ENCODE measurements at places on chromosomes 1 and 21.

DNA sequence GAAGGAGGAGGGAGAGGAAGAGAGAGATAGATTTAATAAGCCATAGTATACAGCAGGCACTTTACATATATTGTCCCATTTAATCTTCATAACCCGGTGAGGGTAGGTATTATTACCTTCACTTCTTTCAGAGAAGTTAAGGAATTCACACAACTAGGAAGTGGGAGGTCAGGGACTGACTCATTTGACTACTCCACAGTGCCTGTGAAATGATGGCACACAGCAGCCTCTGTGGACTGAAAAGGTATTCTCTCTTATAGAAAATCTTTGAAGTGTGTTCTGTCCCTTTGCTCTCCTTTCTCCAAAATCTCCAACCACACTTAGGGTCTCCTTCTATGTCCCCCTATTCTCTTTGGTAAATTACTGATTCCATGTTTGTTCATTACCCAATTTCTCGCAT, 23.9 kb downstream of the PALMD start:
- no peak for DNase-seq

DNA sequence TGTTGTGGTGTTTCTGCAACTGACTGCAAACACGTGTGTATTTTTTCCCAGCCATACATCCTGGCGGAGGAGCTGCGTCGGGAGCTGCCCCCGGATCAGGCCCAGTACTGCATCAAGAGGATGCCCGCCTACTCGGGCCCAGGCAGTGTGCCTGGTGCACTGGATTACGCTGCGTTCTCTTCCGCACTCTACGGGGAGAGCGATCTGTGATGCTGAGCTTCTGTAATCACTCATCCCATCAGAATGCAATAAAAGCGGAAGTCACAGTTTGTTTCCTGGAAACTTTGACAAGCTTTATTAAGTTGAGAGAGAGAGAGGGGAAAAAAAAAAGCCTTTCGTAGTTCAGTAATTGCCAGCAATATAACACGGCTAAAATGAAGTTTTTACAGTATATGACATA, 32.7 kb upstream of the MTR start:
- peak; percentile 48 for DNase-seq

DNA sequence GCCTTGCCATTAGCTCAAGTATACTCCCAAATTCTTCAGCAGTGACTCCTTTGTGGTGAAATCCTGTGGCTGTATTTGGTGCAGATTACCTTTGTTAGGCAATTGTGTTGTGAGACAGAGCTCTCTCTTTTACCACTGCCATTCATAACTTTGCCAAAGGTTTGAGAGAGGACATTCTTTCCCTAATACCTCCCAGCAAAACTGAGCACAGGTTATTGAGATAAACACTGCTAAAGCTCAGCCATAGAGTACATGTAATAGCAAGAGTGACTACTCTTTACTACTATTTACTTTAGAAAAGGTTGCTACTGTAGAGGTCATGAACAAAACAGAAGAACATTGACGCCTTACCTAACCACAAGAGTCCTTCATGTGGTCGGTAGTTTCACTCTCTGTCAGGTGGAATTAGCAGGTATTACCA, 514.0 kb upstream of the ADAMTS5 start:
- DNase-seq: peak; percentile 72

DNA sequence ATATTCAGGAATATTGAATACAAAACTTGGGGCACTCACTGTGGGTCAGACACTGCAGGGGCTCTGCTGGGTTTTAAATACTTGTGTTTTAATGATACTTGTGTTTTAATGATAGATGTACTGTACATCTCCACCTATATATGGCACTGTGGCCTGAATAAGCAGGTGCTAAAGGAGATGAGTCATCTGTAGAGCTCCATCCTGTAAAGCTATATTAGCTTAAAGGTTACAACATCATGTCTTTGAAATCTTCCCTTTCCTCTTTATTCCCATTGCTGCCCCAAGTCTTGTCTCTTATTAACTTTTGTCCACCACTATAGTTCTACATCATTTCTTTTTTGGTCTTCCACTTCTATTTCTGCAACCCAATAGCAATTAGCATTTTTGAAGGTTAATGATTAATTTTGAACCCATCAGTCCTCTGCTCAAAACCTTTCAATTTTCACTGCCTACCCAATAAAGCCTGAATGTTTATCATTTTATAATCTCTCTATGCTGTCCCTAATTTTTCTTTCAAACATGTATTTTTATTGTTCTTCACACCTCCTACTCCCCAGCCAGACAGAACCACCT, 113.3 kb upstream of the PTGFR start:
- no peak for DNase-seq

DNA sequence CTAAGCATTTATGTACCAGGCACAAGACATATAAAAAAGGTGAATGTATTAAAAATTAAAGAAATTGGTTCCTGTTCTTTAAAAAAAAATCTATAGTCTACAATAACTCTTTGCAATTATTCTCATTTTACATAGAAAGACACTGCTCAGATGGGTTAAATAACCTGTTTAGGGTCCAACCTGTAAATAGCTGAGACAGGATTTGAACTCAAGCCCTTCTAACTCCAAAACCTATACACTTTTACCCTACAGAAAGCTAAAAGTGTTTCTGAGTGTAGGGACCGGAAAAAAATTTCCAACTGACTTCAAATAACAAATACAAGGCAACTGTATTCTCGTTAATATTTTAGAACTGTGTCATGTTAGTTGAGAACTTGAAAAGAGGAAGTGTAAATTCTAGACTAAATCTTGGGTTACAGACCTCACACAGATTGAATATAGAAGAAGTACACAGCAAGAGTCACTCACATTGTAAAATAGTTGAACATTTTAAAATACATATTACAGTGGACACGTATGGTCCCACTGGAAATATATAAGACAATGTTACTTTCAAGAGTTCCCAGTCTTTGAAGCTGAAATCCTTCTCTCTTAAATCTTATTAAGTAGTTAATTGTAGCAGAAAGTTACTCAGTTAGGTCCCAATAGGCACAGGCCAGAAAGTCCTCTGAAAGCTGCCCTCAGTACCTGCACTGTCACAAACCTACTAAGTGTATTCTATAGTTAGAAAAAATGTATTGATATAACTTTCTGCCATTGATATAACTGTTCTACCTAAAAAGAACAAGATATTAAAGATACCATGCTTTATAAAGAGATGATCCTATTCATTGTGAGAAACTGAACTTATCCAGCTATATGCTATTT, 7.3 kb downstream of the EDEM3 start:
- no peak for DNase-seq

DNA sequence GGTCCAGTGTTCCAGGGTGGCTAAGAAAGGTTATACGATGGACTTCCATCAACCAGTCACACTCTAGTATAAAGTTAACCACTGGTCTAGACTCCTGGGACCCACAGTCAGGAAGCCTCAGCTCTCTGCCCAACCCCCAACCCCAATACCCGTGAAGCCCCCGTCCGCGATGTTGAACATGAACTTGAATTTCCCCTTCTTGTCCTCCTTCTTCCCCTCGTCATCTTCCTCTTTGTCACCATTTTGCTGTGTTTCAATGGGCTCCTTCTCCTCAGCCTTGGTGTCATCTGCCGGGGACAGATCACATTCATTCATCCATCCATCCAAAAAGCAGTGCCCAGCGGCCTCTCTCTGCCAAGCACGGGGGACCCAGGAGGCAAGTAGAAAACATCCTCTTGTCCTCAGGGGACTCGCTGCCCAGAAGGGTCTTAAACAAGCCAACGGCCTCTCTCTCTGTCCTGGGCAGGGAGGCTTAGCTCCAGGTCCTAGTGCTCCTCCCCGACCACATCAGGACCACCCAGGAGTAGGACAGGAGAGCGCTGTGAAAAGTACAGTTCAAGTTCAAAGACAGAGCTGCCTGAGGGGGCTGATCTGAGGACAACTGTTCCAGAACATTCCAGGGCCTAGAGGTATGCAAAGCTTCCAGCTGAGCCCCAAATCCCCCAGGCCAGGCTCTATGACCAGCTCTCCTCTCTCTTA, 66.5 kb downstream of the KCNAB2 start:
- DNase-seq: no peak

GRCh38 chr1:198443365-198444233, 96.9 kb downstream of the ATP6V1G3 start:
- DNase-seq: peak; percentile 93

DNA sequence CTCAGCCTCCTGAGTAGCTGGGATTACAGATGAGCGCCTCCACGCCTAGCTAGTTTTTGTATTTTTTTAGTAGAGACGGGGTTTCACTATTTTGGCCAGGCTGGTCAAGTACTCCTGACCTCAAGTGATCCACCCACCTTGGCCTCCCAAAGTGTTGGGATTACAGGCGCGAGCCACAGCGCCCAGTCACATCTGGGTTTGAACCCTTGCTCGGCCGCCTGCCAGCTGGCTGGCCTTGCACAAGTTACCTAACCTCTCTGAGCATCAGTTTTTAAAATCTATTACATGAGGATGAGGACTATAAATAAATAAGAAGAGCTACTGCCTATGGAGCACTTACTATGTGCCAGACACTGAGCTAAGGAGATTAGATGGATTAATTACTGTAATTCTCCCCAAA, 17.7 kb upstream of the PADI2 start:
- DNase-seq: no peak

DNA sequence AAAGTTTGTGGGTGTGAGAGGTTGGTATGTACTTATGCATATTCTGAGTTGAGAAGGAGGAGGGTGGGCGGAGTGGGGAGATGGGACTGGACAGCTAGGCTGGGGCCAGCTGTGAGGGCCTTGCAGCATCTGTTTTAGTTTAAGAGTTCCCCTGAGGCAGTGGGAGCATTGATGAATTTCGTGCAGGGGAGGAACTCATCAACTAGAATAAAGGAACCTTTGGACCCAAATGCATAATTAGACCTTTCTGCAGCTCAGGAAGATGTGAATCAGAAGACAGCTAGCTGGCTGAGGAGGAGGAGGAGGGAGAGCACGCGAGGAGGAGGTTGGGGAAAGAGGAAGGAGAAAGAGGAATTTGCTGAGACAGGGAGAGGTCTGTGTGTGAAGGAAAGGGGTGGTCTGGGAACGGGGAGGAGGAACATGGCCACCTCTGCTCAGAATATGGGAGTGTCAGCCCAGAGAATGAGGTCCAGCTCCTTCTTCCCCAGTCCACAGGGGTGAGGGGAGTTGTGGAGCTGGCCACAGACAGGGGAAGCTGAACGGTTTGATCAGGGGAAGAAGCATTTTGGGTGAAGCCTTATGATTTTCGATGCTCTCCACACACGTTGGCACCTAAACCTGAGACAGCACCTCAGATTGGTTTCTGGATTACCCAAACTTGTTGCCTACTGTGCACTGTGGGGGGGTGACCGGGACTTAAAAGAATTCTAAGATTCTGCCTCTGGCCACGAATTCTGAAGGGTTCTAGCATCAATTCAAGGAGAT, 27.7 kb downstream of the MYOG start:
- peak; percentile 57 for DNase-seq

DNA sequence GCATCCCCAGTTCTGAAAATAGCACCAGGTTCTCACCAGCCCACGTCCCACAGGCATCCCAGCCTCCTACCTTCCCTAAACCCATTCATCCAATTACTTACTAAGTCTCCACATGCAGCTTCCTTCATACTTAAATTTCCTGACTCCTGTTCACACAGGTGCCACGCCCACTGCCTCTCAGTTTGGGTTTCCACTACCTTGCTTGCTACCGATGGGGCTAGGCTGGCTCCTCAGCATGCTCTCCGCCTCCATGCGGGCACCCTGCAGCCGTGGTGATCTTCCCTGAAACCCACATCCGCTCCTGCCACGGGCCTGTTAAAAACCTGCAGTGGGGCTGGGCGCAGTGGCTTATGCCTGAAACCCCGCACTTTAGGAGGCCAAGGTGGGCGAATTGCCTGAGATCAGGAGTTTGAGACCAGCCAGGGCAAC, 70.4 kb upstream of the ANGPTL1 start:
- no peak for DNase-seq

- peak; percentile 49 for DNase-seq
Observed at GRCh38 chr1:26826261-26827105, at the start of gene ZDHHC18. Gene ZDHHC18 (plus strand): TSS chr1:26826688. CDS start chr1:26826805, 117 bp downstream.

DNA sequence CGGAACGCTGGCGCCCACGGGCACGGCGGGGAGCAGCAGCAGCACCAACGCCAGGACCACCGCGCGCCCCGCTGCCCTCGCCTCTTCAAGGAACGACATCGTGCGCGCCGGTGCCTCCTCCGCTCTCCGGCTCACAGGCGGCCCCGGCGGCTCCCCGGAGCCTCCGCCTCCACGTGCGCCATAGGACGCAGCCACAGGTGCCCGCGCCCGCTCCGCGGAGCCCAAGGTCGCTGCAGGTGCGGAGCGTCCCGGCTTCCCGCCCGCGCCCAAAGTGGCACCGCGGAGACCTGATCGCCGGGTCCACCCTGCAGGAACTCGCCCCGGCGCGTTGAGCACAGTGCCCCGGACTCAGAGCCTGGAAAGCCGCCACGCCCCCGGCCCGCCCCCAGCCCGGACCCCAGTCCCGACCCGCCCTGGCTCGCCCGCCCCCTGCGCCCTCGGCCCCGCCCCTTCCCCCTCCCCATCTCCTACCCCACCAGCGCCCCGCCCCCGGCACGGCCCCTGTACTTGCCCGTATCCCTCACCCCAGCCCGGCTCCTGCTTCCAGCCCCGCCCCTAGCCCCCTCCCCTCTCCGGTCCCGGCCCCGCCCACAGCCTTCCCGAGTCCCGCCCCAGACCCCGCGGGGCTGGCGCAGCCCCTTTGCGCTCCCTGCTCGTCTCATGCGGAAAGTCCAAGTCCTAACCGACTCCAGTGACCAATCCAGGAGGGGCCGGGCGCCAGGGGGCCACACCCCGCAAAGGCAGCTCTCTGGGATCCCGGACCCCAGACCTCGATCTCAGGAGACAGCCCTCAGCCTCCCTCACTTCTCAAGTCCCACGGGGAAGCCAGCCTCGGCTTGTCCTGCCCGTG, at the start of gene MEGF6:
Gene MEGF6 (minus strand): TSS at position 339 of the 850 bp plus-strand sequence. CDS start 240 bp downstream, at position 99.
- DNase-seq: peak; percentile 39

- DNase-seq: peak; percentile 84
Observed at GRCh38 chr1:27099587-27100334, 55.2 kb downstream of the SLC9A1 start.

GRCh38 chr1:40078512-40079333, 18.3 kb downstream of the PPT1 start:
- peak; percentile 56 for DNase-seq

GRCh38 chr21:45505416-45506021, 36.7 kb downstream of the SLC19A1 start:
- no peak for DNase-seq

- no peak for DNase-seq
Observed at GRCh38 chr1:5250336-5250735, 595.9 kb downstream of the AJAP1 start.

- no peak for DNase-seq
Observed at GRCh38 chr1:48217856-48218255, 4.7 kb upstream of the SLC5A9 start.

GRCh38 chr1:30472009-30472408, 251.4 kb downstream of the MATN1 start:
- DNase-seq: no peak

Data from fibroblast of skin of right quadriceps (primary cell).